ENCODE measurements at places on chromosomes 6 and 20.

GRCh38 chr6:108806171-108806570, 42.1 kb upstream of the ARMC2 start:
- no peak for DNase-seq

GRCh38 chr20:25624500-25624939, 706 bp upstream of the NANP start:
- no peak for DNase-seq

DNA sequence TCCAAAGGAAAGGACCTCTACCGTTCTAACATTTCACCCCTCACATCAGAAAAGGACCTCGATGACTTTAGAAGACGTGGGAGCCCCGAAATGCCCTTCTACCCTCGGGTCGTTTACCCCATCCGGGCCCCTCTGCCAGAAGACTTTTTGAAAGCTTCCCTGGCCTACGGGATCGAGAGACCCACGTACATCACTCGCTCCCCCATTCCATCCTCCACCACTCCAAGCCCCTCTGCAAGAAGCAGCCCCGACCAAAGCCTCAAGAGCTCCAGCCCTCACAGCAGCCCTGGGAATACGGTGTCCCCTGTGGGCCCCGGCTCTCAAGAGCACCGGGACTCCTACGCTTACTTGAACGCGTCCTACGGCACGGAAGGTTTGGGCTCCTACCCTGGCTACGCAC, 18.8 kb downstream of the PRDM1 start:
- DNase-seq: no peak

- DNase-seq: no peak
Measured at GRCh38 chr6:39913391-39913916, 20.8 kb downstream of the MOCS1 start.

GRCh38 chr6:109379711-109380110, 2.6 kb downstream of the CD164 start:
- no peak for DNase-seq
